ENCODE measurements at places on chromosomes 12 and 14. TPM values are rescaled to one million over a fixed set of nuclear protein-coding genes. Genes with fewer than 3 reads are reported as not detected.

DNA sequence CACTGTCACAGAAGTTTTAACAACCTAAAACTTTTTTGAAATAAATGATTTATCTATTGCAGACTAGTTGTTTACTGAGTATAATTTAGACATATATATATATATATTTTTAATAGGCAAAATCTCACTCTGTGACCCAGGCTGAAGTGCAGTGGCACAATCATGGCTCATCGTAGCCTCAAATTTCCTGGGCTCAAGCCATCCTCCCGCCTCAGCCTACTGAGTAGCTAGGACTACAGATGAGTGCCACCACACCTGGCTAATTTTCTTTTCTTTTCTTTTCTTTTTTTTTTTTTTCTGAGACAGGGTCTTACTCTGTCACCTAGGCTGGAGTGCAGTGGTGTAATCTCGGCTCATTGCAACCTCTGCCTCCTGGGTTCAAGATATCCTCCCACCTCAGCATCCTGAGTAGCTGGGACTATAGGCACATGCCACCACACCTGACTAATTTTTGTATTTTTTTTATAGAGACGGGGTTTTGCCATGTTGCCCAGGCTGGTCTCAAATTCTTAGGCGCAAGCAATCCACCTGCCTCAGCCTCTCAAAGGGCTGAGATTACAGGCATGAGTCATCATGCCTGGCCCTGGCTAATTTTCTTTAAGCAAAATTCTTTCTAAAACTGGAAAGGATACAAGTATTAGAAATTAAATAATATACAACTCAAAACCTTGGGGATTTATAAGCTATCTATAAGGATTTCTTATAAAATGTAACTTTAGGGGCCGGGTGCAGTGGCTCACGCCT, 23.1 kb downstream of the EEA1 start:
- no peaks in the 10 kb centered on the region for H3K36me3 ChIP-seq
- H3K27ac ChIP-seq: no peak overlapping the region
- no peak for DNase-seq
- H3K27me3 ChIP-seq: no peaks in the 10 kb centered on the region
- H3K4me3 ChIP-seq: no peak overlapping the region

DNA sequence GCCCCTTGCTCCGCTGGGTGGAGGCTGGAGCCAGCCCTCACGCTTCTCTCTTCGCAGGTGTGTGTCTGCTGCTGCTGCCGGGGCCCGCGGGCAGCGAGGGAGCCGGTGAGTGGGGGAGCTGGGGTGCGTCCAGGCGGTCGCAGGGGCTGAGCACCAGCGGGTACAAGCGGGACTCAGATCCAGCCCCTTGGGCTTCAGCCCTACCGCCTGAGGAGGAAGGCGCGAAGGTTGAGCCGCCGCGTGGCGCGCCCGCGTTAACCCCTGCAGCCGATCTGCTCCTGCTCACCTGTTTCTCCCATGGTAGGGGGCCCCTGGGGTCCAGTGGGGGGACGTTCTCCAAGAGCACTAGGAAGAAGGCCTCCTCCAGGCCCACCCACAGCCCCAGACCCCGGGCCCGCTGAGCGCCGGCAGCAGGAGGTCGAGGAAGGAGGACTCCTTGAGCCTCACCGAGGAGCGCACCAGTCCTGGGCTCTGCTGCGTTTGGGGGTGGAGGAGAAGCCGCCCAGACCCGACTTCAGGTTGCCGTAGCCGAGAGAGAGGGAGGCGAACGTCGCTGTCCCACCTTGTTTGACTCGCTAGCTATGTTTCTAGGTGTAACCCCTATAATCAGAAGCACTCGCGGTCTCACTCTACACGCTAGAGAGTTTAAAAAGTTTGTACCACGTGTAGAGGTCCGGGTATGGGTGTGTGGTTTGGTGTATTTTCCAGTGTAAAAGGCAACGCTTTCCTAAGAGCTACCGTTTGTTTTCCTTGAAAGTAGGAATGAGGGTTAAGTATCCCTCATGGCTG, 834 bp downstream of the COCH start:
- no peak overlapping the region for H3K27ac ChIP-seq
- peak; percentile 20 for DNase-seq
- H3K4me1 ChIP-seq: no peaks in the 10 kb centered on the region
- peak overlapping the region; percentile 48 for H3K4me3 ChIP-seq

GRCh38 chr12:121751034-121751433, 38.5 kb downstream of the TMEM120B start:
- H3K27ac ChIP-seq: no peak overlapping the region
- H3K4me1 ChIP-seq: peaks cover 17% of the 10 kb centered on the region
- H3K27me3 ChIP-seq: no peaks in the 10 kb centered on the region
- no peaks in the 10 kb centered on the region for H3K36me3 ChIP-seq
- no peak overlapping the region for H3K4me3 ChIP-seq
- no peak for DNase-seq

GRCh38 chr12:19515179-19515578, 75.9 kb downstream of the AEBP2 start:
- H3K4me1 ChIP-seq: no peaks in the 10 kb centered on the region
- no peak for DNase-seq
- no peaks in the 10 kb centered on the region for H3K27me3 ChIP-seq
- no peaks in the 10 kb centered on the region for H3K36me3 ChIP-seq

The IL22 gene
- not detected for total RNA-seq

The MGP gene
- total RNA-seq: 15.1 TPM

The MYF6 gene
- total RNA-seq: not detected
